ENCODE measurements at places on chromosomes 11 and 22. TPM values are rescaled to one million over a fixed set of nuclear protein-coding genes. Genes with fewer than 3 reads are reported as not detected.

Gene ZBTB16
- total RNA-seq, result not detected

Gene TUG1
- 16.0 TPM for total RNA-seq

Gene OR52H1
- not detected for total RNA-seq

Gene SPI1
- total RNA-seq, result not detected

Gene MS4A3
- not detected for total RNA-seq

Gene KCNQ1OT1
- under 0.01 TPM for total RNA-seq

DNA sequence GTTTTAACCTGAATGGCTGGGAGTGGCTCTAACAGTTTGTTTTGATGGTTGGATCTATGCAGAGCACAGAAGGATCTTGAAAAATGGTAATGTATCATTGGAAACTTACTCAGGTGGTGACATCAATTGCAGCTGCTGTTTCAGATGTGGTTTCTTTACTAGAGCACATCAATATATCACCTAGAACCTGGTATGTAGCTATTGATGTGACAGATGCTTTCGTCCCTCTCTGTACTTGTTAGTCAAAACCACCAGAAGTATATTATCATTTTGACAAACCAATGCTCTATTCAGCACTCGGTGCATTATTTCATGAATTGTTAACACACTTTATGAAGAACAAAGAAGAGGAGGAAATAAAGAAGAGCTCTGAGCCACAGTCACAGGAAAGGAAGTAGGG lies 26.6 kb upstream of the SCN3B start:
- no peak for DNase-seq

GRCh38 chr11:117669616-117670015 lies 127.4 kb downstream of the DSCAML1 start:
- no peak for DNase-seq

- no peak for DNase-seq
These were observed 8.3 kb downstream of the MLC1 start for GRCh38 chr22:50076646-50077535.

DNA sequence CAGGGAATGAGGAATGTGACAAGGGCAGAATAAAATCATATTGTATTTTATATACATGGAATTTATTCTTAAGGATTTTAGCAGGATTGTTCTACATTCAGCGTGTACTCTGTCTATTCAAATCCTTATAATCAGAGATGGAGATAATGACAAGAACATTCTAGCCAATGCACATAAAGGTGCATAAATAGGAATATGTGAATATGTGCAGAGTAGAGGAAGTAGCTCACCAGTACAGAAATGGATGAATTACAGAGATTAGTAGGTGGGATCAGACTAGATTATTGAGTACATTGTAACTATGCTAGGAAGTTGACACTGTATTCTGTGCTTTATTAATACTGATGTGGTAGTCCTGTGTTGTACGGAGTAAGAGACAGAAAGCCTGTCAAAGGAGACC lies 1308.8 kb downstream of the FAM181B start:
- no peak for DNase-seq

DNA sequence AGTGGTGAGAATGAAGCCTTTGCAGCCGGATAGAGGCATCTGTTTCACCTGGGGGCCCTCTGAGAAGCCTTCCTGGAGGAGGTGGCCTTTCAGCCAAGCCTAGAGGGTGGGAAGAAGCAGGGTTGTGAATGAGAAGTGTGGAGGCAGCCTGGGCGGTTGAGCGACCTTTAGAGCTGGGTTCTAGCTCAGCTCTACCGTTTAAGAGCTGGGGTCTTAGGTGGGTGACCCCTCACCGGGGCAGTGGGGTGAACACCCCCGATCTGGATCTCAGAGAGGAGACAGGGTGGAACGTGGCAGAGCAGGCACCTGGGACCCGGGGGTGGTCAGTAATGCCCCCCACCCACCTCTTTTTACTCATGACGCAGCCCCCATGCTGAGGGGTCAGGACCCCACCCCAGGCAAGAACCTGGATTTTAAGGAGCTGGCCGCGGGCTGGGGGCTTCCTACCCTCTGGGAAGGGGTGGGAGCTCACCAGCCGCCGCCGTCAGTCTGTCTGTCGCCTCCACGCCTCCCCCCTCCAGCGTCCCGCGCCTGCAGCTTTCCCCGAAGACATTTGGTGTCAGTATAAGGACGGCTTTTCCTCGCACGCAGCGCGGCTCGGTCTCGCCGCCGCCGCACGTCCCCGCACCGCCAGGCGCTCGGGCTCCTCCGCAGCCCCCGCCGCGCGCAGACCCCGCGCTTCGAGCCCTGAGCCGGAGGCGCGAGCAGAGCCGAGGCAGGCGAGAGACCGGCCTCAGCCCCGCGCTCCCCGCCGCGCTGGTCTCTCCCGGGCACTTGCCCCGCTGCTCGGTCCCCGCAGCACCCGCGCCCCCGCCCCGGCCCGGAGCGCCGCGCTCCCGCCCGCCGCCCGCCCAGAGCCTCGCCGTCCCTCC lies 13.3 kb upstream of the CACNA1I start:
- DNase-seq, result no peak

DNA sequence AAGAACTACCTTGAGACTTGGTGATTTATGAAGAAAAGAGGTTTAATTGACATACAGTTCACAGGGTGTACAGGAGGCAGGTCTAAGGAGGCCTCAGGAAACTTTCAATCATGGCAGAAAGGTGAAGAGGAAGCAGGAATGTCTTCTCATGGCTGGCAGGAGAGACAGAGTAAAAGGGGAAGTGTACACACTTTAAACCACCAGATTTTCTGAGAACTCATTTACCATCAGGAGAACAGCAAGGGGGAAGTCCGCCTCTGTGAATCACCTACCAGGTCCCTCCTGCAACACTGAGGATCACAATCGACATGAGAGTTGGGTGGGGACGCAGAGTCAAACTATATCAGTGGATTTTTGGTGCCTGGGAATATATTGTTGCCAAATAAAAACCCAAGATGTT lies 40.3 kb upstream of the OR5D13 start:
- DNase-seq, result no peak

DNA sequence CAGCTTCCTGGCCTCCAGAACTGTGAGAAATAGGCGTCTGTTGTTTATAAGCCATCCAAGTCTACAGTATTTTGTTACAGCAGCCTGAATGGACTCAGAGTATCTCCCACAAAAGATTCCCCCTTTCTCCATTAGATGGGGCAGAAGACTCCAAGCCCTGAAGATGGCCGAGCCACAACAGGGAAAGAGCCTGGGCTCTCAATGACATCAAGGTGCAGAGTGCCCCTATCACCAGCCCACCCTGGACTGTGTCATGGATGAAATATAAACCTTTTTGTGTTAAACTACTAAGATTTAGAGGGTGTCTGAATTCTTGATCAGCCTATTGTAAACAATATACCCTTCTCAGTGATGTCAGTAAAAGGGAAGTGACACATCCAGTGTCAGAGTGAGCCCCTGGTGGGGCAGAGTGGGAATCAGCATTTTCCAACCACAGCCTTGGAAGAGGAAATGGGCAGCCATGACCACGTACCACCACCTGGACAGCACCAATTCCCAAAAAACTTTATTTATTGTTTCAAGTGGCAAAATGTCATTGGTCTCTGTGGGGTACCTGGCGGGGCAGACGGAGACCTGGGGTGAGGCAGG lies 25.5 kb downstream of the TNKS1BP1 start:
- DNase-seq, result peak; percentile 12

DNA sequence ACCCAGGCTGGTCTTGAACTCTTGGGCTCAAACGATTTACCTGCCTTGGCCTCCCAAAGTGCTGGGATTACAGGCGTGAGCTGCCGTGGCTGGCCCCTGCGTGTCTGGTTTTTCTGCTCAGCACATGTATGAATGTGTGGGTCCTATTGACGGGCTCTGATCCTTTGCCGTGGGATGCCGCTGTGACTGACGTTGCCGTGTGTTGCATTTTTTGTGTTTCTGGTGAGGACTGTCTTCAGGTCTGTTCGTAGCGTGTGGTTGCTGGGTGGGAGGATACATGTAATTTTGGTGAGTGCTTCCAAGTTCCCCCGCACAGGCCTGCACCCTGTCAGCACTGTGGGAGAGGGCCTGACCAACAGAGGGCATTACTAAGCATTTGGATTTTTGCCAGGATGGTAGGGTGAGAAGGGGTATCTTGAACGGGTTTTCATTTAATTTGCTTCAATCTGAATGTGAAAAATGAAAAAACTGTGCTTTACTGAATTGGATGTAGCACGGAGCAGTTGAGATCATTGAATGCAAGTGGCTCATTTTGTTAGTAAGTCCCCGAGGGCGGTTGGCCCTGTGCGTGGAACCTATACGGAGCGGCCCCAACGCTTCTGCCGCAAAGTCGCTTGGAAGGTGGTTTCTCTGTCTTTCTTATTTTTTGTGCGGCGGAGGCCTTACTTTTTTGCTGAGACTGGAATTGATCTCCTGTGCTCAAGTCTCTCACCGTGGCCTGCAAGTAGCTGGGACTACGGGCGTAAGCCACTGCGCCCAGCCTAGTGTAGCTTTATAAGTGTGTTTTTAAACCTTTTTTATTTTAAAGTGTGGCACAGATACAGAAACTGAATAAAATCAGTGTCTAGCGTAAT lies 8.2 kb downstream of the ZBED4 start:
- no peak for DNase-seq

DNA sequence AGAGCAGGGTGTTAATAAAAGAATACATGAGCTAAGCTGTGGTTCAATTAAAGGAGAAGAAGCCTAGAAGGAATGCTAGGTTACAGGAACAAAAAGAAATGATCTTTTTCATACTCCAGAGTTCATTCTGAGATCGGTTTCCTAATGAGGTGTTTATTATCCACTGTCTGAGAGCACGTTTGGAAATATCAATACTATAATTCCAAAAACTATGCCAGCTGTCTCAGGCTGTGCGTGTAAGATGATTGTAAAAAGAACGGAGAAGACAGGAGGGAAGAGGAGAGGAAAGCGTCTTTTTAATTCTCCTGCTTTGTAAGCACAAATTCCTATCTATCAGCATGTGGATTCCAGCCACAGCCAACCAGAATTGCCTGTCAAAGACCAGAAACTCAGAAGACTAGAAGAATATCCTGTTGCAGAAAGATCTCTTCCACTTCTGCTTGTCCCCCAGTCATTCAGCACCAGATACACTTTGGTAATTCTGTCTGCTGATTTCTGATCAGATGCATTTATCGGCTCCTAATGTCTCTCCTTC lies 25.7 kb downstream of the APOL5 start:
- DNase-seq, result no peak

- peak; percentile 76 for DNase-seq
These were observed 15.7 kb upstream of the AIFM3 start for GRCh38 chr22:20951151-20951931.

DNA sequence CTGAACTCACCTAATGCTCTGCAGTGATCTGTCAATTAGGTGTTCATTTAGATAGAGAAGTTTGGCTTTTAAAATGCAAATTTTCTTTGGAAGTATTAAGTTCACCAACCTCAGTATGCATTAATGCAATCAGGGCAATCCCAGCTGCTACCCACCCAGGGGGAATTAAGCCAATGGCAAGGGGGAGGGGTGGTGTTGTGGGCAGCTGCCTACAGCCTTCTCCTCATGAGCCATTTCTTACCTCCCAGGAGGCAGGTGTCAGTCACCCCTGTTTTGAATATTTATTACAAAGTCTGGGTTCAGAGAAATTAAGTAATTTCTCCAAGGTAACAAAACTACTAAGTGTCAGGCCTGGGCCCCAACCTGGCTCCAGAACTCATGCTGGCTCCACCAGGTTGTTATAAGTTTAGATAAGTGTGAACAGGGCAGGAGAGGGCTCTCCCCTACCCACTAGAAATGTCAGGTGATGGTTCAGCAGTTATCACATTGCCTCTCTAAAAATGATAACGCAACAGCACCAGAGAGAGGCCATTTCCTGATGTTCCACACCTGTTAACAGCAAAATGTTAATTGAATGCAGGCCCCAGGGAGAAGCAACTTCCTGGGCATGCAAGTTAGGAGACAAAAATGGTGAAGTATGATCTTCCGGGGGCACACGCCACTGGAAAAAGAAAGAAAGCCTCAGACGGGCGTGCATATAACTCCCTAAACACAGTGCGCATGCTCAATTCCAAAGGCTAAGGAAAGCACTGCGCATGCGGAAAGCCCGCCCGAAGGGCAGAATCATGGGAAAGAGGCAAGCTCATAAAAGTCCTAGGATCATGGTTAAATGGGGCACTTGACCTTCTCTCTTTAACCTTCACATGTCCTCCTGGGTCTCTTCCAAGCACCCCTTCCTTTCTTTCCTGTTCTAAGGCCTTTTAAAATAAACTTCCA lies 35.4 kb upstream of the GNAZ start:
- DNase-seq, result no peak

DNA sequence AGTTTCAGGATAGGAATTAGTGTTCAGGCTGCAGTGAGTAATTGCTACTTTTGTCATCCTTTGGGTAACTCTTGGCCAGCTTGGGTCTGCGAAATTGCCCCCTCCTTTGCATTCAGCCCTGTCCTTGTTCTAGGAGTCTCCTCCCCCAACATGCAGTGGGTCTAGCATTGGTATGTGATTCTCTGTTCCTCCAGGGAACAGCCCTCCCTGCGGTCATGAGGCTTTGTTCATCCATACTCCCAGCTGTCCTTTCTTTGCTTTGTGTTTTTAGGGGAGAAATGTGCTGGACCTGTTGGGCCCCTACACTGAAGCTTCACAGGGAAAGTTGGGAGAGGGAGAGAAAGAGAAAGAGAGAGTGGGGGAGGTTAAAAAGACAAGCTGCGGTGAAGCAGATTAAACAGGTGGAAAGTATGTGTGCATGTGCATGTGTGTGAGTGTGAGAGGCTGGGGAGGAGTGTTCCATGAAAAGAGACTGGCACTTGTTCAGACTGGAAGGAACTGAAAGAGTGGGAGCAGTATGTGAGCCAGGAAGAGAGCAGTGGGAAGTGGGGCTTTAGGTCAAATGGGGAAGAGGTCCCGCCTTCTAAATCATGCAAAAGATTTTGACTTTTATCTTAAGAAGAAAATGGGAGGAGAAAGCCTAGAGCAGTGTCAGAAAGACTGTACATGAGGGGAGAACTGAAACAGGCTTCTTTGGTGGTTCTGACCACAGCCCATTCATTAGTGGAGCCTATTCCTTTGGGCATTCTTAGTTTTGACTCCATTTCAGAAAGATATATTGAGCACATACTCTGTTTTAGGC lies 17.9 kb upstream of the SESN3 start:
- no peak for DNase-seq

GRCh38 chr11:111602865-111603610 lies 789 bp downstream of the SIK2 start:
- DNase-seq, result peak; percentile 19

GRCh38 chr11:119854521-119854920 lies 125.5 kb upstream of the NECTIN1 start:
- no peak for DNase-seq

DNA sequence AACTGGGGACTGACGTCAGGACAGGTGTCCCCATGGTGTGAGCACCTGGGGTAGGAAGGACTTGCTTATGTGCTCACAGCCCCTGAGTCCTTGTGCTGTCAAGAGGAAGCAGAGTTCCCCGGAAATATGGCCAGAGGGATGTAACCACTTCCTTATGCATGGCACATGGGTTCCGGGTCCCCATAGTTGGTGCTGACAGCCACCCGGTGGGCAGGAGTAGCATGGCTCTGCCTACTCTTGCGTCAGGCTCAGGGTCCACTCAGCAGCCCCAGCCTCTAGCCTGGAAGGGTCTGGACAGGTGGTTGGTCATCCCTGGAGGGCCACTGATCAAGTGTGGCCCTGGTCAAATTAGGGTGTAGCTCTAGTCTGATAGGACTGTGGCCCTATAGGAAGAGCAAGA lies 42.8 kb upstream of the CCND1 start:
- DNase-seq, result no peak

Measured in Caki2 (cell line).